ENCODE measurements at places on chromosomes 1 and 21. TPM values are rescaled to one million over a fixed set of nuclear protein-coding genes. Genes with fewer than 3 reads are reported as not detected.

PIGR gene
- total RNA-seq, result 30.1 TPM

GRCh38 chr1:2300851-2301606 lies 72.9 kb downstream of the SKI start:
- no peak for DNase-seq
- H3K27me3 ChIP-seq, result no peaks in the 10 kb centered on the region
- H3K27ac ChIP-seq, result no peak overlapping the region
- peaks cover 5% of the 10 kb centered on the region for H3K4me1 ChIP-seq

GRCh38 chr1:7257225-7257624 lies 472.0 kb downstream of the CAMTA1 start:
- peaks cover 9% of the 10 kb centered on the region for H3K27me3 ChIP-seq
- no peak overlapping the region for H3K27ac ChIP-seq
- no peaks in the 10 kb centered on the region for H3K36me3 ChIP-seq
- no peak for DNase-seq

OLFML2B gene
- total RNA-seq, result 11.9 TPM

GRCh38 chr1:87495147-87495546 lies 166.5 kb downstream of the LMO4 start:
- no peak for DNase-seq
- H3K27ac ChIP-seq, result no peak overlapping the region
- H3K4me1 ChIP-seq, result peaks cover 6% of the 10 kb centered on the region
- no peak overlapping the region for H3K4me3 ChIP-seq
